ENCODE measurements at places on chromosomes 3 and 15.

DNA sequence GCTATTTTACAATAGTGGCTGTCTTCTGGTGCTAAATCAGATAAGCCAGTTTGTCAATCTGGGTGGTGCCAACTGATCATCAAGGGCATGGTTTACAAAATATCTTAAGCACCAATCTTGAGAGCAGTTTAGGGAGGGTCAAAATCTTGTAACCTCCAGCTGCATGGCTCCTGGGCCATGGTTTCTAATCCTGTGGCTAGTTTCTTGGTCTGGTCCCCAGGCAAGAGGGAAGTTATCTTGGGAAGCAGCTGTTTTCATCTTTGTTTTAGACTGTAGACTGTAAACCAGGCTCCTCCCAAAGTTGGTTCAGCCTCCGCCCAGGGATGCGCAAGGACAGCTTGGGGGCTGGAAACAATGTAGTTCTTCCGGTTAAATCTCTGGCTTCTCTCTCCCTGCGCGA is 166.8 kb downstream of the IL1RAP start:
- no peak for DNase-seq

DNA sequence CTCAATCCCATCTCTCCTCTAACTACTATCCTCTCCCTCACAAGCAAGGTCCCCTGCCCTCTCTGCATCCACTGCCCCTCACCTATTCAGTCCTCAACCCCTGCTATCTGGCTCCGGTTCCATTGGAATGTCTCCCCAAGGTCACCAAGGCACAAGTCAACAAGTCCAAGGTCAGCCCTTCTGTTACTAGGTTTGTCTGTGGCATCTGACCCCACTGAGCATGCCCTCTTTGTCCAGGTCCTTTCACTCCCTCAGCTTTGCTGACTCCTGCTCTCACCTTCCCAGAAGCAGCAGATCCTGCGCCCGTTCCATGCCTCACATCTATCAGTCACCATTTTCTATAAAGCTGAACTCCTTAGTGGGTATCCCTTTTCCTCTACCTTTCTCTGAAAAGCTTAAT is 8.3 kb upstream of the SEMA7A start:
- no peak for DNase-seq

- no peak for DNase-seq
These were observed 79.8 kb downstream of the FOXP1 start for GRCh38 chr3:71503525-71504249.

- DNase-seq, result no peak
These were observed 86.6 kb upstream of the AGBL1 start for GRCh38 chr15:85993116-85993515.

GRCh38 chr15:79037848-79038247 is 52.7 kb downstream of the RASGRF1 start:
- DNase-seq, result no peak

DNA sequence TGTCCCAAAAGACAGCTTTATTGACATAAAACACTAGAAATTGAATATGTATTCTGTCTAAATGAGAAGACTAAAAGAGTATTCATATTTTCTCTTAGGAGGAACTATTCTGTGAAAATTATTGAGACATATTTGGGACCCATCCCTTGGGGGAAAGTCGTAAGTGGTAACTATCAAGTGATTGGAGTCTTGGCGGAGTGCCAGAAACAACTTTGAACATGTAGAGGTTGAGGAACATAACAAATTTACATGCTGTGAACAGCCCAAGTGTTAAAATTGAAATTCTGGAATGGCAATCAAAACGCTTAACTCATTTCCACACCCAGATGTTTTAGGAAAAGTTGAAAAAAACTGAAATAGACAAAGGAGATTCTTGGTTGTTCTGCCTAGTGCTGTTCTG is 1034.6 kb downstream of the NSUN3 start:
- DNase-seq, result no peak

GRCh38 chr3:171841620-171842000 is 1.5 kb upstream of the TMEM212 start:
- no peak for DNase-seq

DNA sequence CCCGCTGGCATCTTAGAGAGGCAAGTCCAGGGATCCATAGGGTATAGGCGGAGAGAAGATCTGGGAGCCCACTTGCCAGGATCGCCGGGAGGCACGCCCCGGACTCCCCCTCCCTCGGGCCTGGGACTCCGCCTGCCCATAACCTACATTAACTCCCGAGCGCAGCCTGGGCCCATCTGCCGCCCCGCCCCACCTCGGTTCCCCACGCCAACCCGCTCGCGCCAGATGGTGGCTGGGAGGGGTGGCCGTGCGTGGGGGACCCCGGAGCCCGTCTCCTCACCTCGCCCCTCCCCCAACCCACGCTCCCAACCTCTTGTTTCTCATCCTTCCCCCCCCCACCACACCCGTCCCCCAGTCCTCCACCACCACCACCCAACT is 1.7 kb upstream of the DLL4 start:
- no peak for DNase-seq

DNA sequence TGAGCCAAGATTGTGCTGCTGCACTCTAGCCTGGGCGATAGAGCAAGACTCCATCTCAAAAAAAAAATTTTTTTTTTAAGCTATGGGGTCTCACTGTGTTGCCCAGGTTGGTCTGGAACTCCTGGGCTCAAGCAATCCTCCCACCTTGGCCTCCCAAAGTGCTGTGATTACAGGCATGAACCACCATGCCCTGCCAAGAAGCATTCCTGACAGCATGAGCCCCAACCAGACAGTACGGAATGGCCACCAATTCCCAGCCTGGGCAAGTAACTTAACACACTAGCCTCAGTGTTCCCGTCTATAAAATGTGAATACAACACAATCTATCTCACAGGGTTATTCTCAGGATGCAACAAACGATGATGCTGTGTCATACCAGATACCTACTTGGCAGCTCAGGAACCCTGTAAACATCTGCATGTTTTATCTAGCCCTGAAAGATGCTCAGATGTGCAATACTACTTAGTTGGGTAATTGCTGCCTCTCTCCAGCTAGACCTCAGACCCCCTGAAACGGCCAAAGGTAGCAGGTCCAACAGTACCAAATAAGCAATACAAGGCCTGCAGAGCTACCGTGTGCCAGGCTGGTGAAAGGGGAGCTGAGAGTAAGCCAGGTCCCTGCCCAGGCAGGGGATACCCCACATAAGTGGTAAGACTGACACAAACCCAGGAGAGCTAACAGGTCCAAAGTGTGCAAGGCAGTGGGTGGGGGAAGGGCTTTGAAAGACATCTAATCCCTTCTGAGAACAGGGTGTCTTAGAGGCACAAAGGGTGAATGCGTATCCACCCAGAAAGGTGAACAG is 1.9 kb downstream of the TKT start:
- DNase-seq, result no peak

DNA sequence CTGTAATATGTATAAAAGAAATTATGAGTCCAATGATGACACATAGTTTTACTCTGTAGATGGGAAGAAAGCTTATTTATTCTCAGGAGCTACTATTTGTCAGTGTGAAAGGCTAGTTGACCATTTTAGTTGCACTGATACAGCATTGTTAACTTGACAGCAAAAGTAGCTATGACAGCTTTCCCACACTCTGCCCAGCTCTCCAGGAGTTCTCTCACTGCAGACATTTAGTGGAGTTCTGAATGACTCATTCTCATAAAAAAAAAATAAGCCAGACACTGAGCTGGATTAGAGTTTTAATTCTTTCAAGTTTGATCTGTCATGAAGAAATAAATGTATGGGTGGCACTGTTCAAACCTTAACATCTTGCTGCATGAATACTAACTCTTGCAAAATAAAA is 77.2 kb upstream of the CFAP20DC start:
- DNase-seq, result no peak

DNA sequence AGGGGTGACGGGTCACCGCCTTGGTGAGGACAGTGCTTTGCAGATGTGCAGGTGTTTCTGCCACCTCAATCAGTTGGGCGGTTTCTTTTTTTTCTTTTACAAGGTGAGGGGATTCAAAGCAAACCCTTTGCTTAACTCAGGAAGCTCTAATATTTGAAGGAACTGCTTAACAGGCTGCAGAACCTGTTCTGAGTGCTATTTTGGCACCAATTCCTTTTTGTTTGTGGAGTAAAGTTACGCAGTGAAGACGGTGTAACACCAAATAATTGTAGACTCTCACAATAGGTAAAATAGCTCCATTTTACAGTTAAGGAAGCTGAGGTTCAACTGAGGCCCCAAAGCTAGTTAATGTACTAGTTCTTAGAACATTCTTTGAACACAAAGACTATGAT is 6.6 kb downstream of the GHRL start:
- DNase-seq, result no peak

DNA sequence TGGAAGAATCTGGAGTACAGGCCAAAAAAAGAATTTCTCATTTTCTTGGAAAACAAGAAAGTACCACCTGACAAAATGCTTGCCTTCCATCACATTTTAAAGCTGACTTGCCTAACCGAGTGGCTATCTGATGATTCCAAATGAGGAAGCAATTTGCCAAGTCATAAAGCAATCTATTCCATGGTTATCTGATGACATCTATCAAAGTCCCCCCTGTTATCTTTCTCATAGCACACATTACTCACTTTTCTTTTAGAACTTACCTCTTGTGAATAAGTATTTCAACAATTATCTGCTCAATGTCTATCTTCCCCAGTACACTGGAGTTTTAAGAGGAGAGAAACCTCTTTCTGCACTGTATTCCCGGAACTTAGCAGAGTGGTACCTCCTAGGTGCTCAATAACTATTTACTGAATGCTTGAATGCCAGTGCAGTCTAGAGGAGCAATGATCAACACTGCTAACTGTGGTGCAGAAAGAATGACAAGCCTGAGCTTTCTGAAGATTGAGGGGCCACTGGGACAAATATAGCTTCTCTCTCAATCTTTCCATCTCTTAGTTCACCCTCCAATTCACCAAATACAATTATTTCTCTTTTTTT is 186.3 kb upstream of the ATP11B start:
- DNase-seq, result no peak

GRCh38 chr15:47360305-47360704 is 357.0 kb upstream of the SEMA6D start:
- DNase-seq, result no peak

GRCh38 chr3:52190294-52191074 is 7.5 kb upstream of the ALAS1 start:
- no peak for DNase-seq

GRCh38 chr3:48215019-48215418 is 8.3 kb upstream of the CAMP start:
- no peak for DNase-seq

DNA sequence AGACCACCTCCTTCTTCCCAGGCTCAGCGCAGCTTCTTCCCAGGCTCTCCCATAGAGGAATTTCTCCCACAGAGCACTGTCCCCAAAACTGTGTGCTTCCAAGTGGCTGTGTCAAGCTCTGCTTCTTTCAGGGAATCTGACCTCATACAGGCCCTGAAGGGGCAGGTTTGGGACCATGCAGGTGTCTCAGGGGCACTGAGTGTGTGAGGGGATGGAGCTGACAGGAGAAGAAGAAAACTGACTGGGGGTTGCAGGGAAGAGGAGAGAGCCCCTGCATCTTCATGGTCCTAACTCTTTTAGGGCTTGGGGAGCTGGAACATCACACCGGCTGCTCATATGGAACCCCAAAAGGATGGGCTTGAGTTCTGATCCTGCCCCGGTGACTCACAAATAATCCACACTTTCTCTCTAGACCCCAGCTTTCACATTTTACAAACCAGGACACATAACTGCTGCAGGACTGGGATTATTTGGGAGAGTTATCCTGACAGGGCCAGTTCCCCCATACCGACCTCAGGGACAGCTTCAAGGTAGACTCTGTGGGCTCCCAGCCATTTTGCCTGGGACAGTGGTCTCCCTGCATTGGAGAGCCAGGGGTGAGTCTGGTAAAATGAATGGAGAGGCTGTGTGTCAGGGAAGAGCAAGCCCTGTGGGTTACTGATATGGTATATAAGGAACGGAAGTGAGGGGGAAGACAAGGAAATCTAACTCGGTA is 316.1 kb downstream of the TLE3 start:
- no peak for DNase-seq
